AML-193 (cell line): ENCODE measurements at places on chromosomes 6 and 20.

- DNase-seq = no peak
Observed at GRCh38 chr6:586553-586952, 70.3 kb downstream of the HUS1B start.

DNA sequence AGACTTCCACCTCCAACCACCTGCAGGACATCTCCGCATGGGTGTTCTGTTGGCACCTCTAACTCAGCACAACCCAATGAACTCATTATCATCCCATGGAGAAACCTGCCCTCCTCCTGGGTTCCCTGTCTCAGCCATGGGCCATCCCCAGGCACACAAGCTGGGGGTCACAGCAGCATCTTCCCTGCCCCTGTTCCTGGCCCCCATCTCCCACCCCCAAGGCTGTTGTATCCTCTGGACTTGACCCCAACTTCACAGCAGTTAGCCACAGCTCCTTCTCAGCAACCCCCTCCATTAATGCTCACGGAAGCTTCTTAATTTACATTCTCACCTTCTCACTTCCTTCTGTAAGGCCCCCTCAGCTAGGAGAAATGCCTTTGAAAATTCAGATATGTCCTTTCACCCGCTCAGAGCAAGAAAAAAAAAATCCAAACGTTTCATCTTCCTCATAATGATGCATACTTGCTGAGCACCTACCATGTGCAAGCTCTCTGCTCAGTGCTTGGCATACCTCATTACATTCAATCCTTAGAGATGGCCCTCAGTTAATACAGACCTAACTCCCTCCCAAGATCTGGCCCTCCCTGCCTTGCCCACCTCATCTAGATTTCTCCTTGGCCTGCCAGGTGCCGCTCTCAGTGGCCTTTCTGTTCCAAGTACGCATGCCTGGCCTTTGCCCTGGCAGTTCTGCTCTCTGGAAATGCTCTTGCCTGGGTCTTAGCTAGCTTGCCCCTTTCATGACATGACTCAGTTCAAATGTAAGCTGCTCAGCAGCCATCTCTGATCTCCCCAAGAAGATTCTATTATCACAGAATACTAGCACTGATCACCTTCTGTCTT, 2.5 kb upstream of the NELFCD start:
- no peak for DNase-seq

DNA sequence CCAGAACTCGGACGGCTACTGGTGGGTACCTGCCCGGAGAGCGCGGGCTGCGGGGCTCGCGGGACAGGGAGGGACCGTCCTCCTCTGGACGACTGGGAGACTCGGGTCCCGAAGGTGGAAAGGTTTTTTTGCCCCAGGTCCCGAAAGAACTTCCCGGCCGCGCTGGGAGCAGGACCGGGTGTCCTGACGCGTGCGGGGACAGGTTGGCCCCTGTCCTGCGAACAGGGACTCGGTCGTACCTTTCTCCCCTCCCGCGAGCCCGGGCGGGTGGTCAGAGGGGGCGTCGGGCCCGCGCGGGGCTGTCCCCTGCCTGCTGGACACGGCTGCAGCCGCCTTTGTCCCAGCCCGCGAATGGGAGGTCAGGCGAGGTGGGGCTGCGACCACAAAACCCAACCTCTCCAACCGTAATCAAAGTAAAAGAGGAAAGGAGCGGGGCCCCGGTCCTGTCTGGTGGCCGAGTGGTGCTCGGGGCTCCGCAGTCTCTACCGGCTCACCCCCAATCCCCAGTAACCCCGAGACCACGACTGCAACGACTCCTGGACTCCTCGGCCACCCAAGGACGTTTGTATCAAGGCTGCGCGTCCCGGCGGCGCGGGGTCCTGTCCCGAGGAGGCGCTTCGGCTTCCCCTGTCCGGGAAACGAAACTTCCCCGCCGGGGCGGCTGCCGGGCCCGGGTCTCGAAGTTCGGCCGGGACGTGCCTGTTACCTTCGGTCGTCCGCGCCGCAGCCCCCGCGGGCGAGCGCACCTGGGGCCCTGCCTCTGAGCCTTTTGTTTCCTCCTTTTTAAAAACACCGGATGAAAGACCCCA, 798 bp downstream of the DSP start:
- no peak for DNase-seq

- DNase-seq = no peak
Observed at GRCh38 chr6:127497410-127497809, 21.7 kb downstream of the MTCL3 start.

DNA sequence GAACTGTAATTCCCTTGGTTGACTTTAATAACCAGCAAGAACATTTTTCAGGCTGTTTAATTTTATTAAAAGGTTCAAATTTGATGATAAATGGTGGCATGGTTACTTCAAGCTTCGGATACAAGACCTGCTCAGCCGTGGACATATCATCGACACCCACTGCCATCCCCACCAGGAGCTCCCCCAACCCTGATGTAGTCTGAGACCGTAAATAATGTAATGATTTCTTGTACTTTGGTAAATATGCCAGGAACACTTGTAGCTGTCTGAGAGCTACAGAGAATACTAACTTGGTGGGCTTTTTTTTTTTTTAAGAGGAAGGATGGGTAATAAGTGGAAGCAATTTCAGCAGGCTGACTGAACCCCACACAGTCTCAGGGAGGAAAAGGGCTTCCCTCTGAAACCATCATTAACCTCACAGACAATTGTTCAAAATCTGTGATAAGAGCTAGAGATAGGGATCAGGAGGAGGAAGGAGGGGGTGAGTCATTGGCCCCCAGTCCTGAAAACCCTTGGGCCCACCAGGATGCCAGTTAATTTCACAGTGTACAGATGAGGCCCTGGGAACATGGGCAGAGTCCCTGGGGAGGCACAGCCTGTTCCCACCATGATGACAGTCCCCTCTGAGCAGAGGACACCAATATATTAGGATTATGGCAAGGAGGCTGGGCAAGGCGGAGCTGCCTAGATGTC, 56.0 kb downstream of the APCDD1L start:
- DNase-seq = no peak
